ENCODE measurements at places on chromosomes 11 and 22. TPM values are rescaled to one million over a fixed set of nuclear protein-coding genes. Genes with fewer than 3 reads are reported as not detected.

RGL4 gene
- not detected for total RNA-seq

THOC5 gene
- 50.2 TPM for total RNA-seq

NRIP3 gene
- 1.1 TPM for total RNA-seq

GRCh38 chr11:94786264-94787126 lies 18.3 kb downstream of the AMOTL1 start:
- H3K36me3 ChIP-seq: peaks cover 9% of the 10 kb centered on the region
- H3K27ac ChIP-seq: no peak overlapping the region
- no peaks in the 10 kb centered on the region for H3K27me3 ChIP-seq
- no peak for DNase-seq

Data from PC-9 (cell line).